ENCODE measurements at places on chromosomes 3 and 15.
A peak's percentile ranks its signal among the peaks of the same experiment; 100 is the strongest.

- DNase-seq, result no peak
Observed at GRCh38 chr3:36965440-36965839, 20.6 kb upstream of the TRANK1 start.

DNA sequence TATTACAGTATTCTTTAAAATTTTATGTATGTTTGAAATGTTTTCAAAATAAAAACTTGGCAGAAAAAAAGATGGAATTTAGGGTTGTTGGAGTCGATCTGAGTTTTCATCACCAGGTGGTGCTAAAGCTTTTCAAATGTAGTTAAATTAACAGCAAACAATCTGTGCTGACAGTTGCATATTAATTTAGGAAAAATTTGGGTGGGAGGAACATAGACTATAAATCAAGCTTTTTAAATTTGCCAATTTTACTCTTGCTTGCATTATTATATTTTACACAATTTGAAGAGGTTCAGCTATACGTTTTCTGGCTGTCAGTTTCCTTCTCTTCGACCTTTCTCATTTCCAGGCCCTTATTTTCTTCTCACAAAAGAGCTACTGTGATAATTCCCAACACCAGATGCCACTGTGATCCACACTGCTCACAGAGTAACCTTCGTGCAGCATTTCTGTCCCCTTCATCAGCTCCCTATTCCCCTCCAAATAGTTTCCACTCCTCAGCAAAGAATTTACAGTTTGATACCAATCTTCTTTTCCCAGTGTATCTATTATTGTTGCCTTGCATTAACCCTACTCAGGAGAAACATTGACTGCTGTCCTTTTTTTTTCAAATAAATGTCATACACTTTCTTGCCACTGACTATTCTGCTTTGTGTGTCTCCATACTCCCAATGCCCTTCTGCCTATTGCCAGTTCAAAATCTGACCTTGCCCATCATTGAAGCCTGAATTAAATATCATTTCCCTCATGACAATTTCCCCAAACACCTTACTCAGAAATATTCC, 53.4 kb upstream of the EIF5A2 start:
- peak; percentile 49 for DNase-seq

DNA sequence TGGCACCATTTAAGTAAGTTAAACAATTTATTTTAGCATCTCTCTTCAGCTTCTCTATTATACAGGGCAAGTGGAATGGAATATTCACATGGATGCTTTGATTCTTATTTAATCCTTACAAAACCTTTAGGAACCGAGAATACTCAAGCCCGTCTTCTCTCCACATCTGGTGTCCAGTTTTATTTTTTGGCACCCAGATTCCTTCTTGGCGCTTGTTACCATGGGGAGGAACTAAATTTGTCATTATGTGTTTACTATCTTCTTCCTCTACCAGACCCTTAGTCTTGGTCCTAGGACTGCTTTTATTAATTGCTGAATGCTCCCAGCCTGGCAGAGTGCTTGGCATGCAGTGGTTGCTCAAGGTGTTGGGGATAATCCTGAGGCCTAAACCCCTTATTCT, 138.8 kb downstream of the CACNA2D3 start:
- DNase-seq, result no peak

- no peak for DNase-seq
Observed at GRCh38 chr3:65958216-65958615, 80.5 kb downstream of the MAGI1 start.

DNA sequence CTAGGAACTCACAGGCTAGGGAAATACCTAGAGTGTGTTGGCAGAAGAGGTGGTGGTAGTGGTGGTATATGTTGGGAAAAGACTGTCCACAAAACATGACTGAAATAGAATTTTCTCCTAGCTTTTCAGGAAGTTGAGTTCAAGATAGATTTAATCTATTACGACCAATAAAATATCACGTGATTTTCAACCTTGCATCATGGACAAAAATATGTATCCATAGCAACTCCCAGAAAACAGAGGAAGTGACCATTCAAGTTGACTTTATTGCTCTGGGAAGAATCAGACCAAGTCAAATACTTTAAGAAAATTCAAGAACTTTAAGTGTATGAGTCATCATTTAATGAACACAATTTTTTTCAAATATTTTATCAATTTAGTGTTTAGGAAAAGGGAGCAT, 347.0 kb upstream of the ZNF385D start:
- DNase-seq, result peak; percentile 23

- peak; percentile 41 for DNase-seq
Observed at GRCh38 chr15:73482166-73482565, 39.2 kb downstream of the REC114 start.

- no peak for DNase-seq
Observed at GRCh38 chr15:78362716-78363380, 22.7 kb downstream of the CRABP1 start.

- no peak for DNase-seq
Observed at GRCh38 chr15:74203914-74204431, 1.4 kb upstream of the STRA6 start.

GRCh38 chr3:128320551-128321340, 145.9 kb downstream of the DNAJB8 start:
- no peak for DNase-seq

DNA sequence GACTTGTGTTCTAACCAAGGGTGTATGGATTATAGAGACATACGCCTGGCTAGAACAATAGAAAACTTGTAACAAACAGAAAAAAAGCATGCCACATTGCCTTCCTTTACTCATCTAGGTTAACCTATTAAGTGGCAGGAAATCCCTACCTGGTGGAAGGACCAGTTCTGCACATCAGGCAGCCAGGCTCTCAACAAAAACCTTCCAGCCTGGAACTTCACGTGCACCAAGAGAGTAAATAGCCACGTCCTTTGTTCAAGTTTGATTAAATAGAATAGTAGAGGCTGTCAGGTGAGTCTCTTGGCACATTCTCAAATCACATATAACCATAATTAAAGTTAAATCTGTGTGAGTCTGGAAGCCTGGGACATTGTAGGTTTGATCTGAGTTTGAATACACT, 85.0 kb upstream of the DPH6 start:
- no peak for DNase-seq

GRCh38 chr3:2029559-2029958, 69.1 kb upstream of the CNTN4 start:
- no peak for DNase-seq

DNA sequence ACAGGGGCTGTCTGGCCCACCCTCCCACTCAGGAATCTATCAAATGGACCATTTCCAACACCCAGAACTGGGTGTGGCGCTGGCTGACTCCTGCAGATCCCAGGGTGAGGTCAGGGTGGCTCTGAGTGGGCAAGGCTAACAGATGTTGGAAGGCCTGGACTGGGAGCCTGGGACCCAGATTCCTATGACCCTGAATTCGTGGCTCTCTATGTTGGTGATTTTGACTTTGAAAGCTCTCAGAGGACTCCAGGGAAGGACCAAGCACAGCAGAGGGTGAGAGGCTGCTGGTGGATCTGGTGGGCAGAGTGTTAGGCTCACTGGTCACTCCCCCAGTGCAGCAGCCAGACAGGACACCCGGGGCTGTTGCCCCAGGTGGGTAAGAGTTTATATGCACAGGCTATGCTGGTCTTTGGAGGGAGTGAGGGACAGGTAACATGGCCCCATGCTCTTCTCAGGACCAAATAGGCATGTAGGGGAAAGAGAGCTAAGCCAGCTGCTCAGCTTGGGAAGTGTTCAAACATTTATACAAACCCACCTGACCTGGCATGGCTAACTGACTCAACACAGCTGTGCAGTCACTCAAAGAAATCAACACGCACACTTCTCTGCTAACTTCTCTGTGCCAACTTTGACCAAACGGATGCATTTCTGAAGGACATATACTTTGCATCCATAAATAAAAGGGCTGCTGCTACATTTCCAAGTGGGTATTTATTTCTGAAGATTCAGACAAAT, 62.6 kb upstream of the RAB6B start:
- DNase-seq, result no peak

DNA sequence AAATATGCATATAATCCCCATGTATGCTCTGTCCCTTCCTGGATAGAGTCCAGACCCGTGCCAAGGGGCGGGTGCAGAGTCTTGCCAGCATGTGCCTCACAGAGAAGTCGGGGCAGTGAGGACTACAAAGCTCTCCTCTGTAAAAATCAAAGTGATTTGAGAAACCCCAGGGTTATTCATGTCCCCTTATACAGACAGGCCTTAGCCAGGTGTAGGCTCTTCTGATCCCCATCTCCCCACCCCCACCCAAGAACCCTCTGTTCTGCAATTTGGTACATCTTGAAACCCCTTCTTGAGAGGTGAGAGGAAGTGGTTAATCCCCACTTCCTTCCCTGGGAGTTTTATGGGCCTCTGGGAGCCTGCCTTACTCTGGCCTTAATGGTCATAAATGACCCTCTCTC, 24.7 kb downstream of the TRIM71 start:
- DNase-seq, result no peak

- peak; percentile 91 for DNase-seq
Observed at GRCh38 chr15:52021128-52021671, 2.2 kb downstream of the MAPK6 start.

- DNase-seq, result no peak
Observed at GRCh38 chr3:13688034-13688433, 139.1 kb downstream of the FBLN2 start.

GRCh38 chr3:166211451-166211850, 374.2 kb upstream of the BCHE start:
- DNase-seq, result no peak

- peak; percentile 55 for DNase-seq
Observed at GRCh38 chr15:99651023-99651807, 82.0 kb downstream of the LYSMD4 start.

DNA sequence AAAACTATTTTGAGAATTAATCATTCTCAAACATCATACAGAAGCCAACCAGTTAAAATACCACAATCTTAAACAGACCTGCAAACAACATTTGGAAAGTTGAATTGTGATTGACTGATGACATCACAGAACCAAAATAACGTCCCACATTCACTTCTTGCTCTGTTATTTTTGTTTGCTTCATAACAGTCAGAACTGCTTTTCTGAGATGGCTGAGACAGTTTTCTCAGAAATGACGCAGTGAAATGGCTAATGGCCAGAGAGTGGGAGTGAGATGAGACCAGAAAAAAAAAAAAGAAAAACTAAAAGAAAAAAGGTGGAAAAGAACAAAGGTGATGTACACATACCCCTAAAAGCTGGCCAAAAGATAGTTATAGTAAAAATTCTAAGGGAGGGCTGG, 1061.2 kb downstream of the FHIT start:
- DNase-seq, result no peak
